Activated CD4-positive, CD25-positive, alpha-beta regulatory T cell treated with anti-CD3 and anti-CD28 coated beads, Interleukin-2, amount 50 U/mL, for 16 hours (primary cell): ENCODE measurements at places on chromosomes 4 and X.

GRCh38 chr4:53859305-53859704, 205.1 kb downstream of the CHIC2 start:
- DNase-seq: no peak

DNA sequence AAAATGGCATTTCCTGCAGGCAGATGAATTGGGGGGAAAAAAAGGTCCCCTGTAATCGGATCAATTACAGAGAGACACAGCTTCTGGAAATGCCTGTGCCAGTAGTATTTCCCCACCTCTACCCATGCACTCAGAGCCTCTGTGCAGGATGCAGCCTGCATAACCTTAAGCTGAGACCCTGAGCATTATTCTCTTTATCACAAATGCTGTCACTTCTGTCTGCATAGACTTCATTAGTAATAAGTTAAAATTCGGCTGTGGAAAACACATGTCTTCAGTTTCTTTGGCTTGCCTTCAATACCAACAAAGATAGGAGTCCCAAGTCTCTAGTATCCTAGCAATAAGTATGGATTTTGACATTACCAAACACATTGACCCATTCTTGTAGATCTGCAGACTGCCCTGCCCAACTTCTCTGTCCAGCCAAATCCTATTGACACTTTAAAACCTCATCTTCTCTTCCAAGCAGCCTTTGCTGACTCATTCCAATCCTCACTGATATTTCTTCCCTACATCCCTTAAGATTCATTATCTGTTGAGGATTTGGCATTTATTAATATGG, 70.8 kb downstream of the LUZP4 start:
- no peak for DNase-seq

GRCh38 chr4:10179957-10180602, 63.5 kb upstream of the WDR1 start:
- no peak for DNase-seq

DNA sequence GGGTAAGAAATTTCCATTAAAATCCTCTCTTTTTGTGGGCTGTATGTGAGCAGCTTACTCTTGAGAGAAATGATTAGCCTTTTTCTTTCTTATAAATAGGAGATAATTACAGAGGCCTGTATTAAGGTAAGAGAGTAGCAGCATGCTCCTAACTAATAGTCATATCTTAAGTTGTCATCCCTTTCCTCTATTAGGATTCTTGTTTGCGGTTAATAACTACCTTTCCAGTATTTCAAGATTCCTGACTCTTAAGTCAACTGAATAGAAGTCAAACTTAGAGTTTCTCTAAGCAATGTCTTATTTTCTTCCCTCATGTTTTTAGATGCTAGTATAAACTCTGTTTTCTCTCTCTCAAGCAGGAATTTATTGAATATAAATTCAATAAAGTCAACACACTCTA, 139.9 kb upstream of the GPRIN3 start:
- no peak for DNase-seq

- no peak for DNase-seq
These were observed 26.9 kb upstream of the AMOT start for GRCh38 chrX:112867570-112867969.

DNA sequence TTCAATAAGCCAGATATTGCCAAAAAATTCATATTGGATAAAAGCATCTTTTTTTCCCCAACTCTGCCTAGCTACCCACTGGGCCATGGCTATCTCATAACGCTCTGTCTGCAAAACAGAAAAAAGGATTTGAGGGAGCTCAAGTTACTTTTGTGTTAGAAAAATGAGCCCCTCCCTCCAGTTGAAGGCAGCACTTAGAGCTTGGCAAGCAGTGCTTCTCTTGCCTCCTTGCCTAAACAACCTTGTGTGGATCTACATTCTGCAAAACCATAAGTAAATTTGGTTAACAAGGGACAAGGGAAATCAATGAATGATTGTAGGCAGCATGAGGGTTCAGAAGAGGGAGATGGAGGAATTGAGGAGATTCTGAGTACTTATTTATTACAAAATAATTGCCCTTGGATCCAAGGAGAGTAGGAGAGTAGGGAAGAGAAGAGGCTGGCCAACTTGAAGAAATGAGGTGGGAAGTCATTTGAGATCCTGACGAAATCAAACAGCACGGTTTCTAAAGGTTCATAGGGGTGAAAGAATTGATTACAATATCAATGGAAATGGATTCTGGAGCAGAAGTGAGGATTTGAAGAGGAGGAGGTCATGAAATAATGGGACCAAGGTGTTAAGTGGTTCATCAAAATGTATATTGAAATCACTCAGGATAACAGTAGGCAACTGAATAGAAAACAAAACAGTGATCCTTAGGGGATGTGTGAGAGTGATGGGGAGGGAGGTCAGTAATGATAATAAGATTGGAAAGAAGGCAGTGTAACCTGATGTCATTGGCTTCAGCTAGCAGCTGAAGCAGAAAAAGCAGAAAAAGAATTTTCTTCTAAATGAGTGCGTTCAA, 434.8 kb upstream of the IGFBP7 start:
- DNase-seq: no peak

- no peak for DNase-seq
These were observed 19.1 kb downstream of the WWC2 start for GRCh38 chr4:183118141-183118540.

GRCh38 chrX:10125248-10125615, 31.5 kb upstream of the CLCN4 start:
- no peak for DNase-seq

- DNase-seq: no peak
These were observed 22.6 kb downstream of the PPP2R2C start for GRCh38 chr4:6449746-6450369.

DNA sequence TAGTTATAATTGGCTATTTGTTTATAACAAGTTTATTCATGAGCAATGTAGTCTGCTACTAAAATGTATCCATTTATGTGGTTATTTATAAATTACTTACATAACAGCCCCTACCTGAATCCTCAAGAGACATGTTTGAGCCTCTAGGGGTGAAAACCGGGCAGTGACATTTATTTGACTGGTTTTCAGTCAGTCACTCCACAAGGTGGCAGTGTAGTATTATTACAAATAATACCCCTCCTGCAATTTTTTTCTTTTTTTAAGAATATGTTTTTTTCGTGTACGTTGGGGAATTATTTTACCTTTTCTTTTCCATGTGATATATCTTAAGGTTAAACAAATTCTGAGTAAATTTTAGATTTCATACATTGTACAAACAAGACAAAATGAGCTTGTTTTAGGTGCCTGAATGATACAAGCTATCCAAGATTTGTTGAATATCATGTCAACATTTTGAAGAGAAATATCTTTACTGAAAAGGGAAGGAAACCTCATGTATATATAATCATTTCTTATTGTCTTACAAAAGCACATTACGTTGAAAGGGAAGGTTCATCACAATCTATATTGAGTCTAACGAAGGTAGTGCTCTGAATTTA, 598.7 kb upstream of the TECRL start:
- no peak for DNase-seq

- no peak for DNase-seq
These were observed 134.5 kb downstream of the SLIT2 start for GRCh38 chr4:20386001-20386740.

DNA sequence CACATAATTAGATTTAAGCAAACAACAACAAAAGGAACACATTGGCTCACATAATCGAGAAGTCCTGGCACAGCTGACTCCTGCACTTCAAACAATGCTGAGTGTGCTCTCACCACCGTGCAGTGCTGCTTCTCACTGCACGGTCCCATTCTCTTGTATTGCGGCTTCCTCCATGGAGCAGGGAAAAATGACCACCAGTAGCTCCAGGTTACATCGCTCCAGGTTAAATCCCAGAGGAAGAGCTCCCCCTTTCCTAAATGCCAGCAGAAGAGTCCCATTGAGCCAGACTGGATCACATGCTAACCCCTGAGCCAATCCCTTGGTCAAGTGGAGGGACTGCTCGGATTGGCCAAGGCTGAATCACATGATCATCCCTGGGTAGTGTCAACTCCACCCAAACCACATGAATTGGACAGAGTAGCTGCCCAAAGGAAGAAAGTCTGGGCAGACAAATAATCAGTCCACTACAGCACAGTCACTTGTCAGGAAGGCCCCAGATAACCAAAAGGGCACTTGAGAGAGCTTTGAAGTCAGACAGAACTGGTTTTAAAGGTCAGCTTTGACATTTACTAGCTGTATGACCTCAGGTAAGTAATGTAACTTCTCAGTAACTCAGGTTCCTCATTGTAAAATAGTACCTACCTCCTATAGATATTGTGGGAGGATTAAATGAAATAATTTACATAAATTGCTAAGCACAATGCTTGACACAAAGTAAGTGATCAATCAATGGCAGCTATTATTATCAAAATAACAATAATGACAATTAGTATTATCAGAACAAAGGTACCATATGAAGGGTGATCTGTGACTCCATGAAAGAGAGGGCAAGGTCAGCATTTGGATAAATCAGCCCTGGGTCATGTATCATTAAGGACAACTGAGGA, 14.3 kb downstream of the TEC start:
- no peak for DNase-seq

DNA sequence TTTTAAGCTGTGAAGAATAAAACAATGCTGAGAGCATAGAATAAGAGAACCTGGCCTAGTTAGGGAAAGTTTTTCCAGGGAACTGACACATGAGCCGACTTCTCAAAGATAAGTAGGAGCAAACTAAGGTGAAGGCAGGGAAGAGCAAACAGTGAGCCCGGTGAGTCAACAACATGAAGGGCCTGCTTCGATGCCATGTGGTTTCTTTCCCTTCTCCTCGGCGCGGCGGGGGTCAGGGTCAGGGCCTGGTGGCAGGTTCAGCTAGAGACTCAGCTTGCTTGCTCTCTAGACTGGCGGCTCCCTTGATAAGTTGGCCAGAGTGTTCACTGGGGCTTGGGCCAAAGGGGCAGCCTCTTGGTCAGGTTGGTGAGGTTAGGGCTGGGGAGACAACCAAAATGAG, 81.1 kb downstream of the DLG3 start:
- no peak for DNase-seq

DNA sequence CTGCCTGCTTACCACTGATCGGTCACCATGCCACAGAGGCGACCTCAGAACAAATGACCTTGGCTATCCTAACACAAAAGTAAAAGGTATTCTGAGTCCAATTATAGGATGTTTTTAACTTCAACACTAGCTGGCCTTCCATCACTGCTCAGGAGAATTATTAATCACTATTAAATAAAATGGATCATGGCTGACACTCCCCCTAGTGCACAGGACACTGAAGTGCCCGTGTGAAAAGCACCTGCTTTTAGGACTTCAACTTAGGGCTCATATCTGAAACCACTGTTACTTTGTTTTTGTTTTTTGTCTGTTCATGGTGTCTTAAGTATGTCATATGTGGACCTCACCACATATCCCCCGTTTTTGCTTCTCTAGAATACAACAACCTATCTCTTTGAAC, 33.9 kb downstream of the STX18 start:
- no peak for DNase-seq

- no peak for DNase-seq
These were observed 98.0 kb downstream of the RBM47 start for GRCh38 chr4:40531636-40532023.

DNA sequence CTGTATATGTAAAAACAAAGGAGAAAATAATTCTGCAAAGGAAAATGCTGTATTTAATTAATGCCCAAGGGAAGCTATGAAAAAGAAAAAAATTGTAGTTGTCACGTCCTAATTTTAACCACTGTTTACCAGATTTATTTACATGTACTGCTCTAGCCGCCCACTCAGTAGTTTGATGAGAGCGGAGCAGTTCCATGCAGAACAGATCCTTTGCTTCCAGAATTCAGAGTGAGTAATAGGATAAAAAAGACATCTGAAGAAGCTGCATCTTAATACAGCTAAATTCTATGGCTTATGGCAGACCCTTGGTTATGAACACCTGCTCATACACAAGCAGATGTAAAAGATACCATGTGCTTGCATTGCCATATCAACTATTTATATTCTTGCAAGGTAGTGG, 287.0 kb downstream of the GASK1B start:
- no peak for DNase-seq

DNA sequence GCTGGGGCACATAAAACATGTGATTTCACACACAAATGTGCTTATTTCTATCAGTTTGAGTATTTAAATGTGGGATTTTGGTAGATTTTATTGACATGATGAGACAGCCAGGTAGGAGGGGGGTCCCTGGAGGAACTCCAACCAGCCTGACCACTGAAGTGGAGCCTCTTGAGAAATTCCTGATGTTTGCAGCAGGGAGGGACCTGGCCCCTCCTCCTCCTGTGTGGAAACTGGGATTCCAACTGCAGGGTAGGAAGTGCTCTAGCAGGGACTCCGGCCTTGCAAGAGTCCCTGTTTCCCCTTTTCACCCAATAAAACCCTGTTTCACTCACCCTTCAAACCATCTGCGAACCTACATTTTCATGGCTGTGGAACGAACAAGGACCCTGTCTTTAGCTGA, 2224.0 kb upstream of the AGA start:
- no peak for DNase-seq

DNA sequence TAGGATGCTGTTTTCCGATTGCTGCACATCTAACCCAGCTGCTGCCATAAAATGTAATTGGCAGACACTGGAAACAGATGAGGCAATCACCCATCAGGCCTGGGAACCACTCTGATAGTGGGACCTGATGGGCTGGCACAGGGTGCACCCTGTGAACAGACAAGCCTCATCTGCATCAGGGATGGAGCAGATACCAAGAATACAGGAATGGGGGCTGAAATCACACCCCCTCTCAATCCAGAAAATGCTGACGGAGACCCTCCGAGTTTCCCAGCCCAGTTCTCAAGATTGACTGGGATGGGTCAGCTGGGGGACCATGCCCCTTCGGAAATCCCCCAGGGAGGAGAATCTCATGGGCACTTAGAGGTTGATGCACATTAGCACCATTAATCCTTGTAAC, 28.8 kb upstream of the PPP2R2C start:
- no peak for DNase-seq

GRCh38 chrX:104707572-104707971, 141.6 kb downstream of the IL1RAPL2 start:
- DNase-seq: no peak

GRCh38 chr4:81605271-81605670, 133.6 kb upstream of the RASGEF1B start:
- no peak for DNase-seq

- DNase-seq: no peak
These were observed 602.7 kb upstream of the PCDH7 start for GRCh38 chr4:30117433-30117832.

DNA sequence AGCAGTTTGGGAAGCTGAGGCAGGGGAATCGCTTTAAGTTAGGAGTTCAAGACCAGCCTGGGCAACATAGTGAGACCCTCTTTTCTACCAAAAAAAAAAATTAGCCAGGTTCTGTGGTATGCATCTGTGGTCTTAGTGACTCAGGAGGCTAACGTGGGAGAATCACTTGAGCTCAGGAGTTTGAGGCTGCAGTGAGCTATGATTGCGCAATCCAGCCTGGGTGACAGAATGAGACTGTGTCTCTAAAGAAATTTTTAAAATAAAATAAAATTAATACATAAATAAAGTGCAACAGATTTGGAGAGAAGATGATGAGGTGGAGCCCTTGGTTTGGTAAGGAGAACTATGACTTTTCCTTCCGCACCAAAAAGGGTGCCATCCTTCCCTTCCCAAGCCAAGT, 436.9 kb downstream of the NLGN4X start:
- DNase-seq: no peak

DNA sequence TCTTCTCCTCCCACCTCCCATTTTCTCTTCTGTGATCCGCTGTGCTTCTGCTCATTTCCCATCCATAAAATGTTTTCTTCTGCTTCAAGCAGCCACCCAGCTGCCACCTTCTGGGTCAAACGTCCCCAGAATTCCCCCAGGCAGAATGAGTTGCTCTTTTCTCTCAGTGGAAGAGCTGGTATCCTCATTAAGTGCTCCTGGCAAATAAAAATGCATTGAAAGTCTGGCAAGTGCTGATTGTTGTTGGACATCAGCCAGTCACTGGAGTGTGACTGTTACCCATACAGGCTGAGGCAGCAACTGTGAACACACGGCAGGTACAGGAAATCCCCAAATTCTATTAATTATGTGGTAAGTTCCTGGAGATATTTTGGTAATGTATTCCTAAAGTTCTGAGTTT, 52.6 kb downstream of the LIMCH1 start:
- DNase-seq: no peak
